ENCODE measurements at places on chromosomes 5 and 9.

- DNase-seq: no peak
These were observed 237.5 kb downstream of the CD180 start for GRCh38 chr5:66958980-66959641.

GRCh38 chr5:170049713-170050112 lies 56.0 kb upstream of the FOXI1 start:
- no peak for DNase-seq

DNA sequence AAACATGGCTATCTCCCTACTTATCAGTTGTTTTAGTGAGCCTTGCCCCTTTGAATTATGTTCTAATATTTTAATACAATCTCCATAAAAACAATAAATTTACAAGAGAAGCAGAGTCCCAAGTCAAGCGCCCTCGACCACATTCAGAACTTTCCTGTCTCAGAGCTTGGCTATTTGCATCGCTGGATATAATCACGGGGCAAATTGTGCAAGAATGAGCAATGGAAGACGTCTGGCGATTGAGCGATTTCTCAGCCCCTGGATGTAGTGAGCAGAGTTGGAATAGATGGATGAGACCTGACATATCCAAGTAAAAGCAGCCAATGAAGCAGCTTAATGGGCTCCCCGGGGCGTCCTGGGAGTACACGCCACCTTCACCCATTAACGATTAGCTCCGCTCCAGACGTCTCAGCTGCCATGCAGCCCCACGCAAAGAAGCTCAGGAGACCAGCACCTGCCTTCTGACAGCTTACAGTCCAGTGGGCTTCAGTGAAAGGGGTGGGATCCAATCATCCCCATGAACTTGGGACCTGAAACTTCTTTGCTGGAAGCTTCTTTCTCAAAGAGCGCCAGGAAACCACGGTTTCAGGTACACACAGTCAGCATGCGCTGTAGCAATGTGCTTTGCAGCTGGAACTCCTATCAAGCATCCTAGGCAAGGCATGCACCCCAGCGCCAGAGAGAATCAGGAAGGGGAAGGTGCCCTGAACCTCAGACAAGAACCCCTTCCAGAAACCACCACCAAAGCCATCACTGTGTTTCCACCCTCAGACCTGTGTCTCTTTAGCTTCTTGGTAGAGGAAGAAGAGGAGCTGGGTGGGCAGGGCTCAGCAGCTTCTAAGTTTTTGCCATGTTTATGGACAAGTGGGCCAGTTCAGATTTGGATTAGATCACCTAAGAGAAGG lies 92.0 kb upstream of the IRX4 start:
- no peak for DNase-seq

DNA sequence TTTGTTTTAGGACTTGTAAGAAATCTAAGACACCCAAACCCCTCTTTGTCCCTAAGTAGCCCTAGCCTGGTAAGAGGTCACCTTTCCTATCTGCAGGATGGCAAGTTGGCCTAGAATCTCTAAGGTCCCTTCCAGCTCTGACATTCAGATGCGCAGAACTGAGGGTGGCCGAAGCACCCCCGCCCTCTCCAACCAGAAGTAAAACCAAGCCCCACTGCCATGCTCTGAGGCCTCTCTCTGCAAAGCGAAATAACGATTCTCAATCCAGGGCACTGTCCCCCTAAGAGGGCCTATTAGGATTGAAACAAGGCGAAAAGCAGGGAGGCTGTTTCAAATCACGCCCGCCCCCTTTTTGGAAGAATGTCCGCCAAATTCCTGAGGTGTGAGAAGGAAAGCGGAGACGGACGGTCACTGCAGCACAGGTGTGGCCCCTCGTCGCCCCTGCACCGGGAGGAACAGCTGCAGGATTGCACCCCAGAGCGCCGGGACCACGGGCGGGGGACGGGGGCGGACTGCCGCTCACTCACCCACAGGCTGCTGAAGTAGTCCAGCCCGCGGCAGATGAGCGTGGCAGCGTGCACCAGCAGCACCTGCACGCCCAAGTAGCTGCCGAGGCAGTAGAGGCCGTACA lies 824 bp downstream of the TMEM245 start:
- DNase-seq: no peak

DNA sequence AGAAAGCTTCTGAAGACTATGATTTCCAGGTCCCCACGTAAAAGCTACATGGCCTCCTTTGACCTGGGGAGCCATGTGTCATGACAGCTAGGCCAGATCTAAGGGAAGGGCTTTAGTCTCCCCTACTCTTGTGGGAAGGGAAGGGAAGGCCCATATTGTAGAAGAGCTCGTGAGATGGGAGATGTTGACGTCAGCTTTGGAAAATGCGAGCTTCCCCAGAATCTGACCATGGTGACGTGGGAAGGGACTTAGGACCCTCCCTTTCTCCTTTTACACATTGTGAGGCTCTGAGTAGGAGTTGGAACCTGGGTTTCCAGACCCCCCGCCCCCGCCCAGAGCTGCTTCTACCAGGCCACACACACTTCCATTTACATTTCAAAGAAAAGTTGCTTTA lies 165.5 kb downstream of the SYK start:
- no peak for DNase-seq

GRCh38 chr9:137251194-137251461 lies at the start of gene STPG3:
Gene STPG3 (plus strand): TSS chr9:137251286. CDS start chr9:137251287, 1 bp downstream.
- DNase-seq: no peak

GRCh38 chr9:31837211-31837610 lies 547.2 kb upstream of the ACO1 start:
- no peak for DNase-seq

GRCh38 chr5:159935946-159936345 lies 19.7 kb downstream of the ADRA1B start:
- no peak for DNase-seq

GRCh38 chr5:173655196-173655797 lies 38.8 kb upstream of the BOD1 start:
- no peak for DNase-seq

DNA sequence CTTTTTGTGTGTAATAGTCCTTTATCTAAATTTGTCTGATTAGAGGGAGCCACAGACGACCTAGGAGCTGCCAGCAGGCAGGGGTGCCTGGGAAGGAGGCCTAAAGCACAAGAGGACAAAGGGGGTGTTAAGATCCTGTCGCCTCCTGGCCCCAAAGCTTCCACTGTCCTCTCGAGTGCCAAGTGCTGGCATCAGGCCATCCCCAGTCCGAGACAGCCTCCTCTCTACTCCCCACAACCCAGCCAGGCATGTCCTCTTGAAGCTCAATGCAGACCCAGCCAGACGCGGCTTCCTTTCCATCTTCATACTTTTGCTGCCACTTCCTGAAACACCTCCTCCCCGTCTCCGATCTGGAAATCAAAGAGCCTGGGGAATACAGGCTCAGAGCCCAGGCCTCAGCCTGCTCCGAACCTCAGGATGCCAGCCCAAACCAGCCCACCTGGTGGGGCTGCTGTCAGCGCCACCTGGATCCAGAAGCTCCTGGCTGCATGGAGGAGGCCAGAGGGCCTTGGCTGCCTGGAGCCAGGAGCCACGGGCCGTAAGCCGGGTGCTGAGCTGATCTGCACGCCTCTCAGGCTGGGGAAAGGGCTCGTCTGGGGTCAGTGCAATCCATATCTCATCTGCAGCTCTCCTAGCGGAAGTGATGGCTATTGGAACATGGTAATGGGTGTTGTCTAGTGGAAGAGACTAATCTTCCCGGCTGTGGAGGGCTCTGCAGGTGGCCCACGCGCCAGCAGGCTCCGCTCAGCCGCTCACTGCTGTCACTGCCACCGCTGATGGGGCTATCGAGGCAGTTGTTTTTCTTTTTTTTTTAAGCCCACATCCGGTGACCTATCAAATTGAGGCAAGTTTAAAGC lies 60.2 kb upstream of the FUBP3 start:
- DNase-seq: no peak

DNA sequence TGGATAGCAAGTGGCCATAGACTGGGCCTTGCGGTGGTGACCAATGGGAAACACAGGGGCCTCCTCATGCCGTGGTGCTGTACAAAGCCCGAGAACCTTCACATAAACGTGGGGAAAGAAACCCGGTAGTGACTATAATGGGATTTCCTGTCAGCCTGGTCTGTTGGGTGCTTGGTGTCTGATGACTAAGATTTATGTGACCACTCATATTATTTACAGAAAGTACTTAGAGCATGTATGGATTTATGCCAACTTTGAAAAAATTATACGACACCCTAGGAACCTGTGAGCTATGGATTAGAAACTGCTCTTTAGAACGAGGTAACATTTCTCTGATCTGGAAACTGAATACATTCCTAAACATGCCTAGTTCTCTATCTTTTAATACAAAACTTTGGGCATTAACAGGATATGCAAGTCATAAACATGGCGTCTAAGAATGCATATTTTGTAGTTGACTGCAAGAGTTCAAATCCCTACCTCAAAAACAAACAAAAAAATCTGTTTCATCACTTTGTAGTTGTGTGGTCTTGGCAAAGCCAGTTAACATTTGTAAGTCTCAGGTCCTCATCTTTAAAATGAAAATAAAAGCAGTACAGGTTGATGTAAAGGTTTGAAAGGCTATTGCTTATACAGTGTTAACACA lies 85.4 kb downstream of the TMEM167A start:
- DNase-seq: no peak

GRCh38 chr5:123814801-123815470 lies 303.0 kb downstream of the CSNK1G3 start:
- no peak for DNase-seq

DNA sequence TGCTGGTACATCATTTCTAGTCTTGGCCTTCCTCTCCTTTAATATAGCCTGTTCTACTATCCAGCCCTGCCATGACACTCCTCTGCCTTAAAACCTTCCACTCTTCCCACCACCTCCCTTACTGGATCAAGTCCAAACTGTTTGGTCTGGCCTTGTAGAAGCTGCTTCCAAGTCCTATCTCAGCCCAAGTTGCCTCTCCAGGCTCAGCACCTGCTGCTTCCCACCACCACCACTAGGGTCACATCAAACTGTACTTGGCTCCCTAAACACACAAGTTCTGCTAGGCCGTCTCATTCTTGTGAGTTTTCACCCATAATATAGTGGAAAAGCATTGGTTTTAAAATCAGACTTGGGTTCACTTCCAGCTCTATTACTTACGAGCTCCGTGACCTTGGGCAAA lies 1.4 kb downstream of the NDUFA8 start:
- DNase-seq: no peak

- DNase-seq: no peak
These were observed 380.3 kb downstream of the GADD45G start for GRCh38 chr9:89985068-89985467.

DNA sequence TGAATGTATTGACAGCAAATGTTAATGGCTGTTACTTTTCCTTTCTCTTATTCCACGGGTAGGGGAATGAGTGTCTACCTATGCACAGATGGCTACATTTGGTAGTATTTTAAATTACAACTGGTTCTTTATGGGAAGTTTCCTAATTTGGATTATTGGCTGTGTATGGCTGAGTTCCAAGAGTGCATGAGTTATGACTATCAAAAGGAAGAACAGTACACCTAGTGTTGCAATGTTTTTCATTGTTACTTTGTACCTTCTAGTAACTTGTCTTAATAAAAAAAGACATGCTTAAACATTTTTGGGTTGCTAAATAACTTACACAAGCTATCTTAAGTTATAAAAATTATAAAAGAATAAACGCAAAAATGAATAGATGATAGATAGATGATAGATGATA lies 35.8 kb upstream of the MAMDC2 start:
- no peak for DNase-seq

- DNase-seq: peak; percentile 3
These were observed 1.3 kb upstream of the ANKRD18A start for GRCh38 chr9:38621434-38622287.

- no peak for DNase-seq
These were observed 120.9 kb downstream of the WNK2 start for GRCh38 chr9:93304574-93305496.

GRCh38 chr5:169296419-169297143 lies 4.4 kb downstream of the SLIT3 start:
- no peak for DNase-seq

- DNase-seq: no peak
These were observed 405.4 kb downstream of the TMEM232 start for GRCh38 chr5:110321117-110321516.

- DNase-seq: no peak
These were observed 2.5 kb upstream of the MED27 start for GRCh38 chr9:132082188-132082587.

DNA sequence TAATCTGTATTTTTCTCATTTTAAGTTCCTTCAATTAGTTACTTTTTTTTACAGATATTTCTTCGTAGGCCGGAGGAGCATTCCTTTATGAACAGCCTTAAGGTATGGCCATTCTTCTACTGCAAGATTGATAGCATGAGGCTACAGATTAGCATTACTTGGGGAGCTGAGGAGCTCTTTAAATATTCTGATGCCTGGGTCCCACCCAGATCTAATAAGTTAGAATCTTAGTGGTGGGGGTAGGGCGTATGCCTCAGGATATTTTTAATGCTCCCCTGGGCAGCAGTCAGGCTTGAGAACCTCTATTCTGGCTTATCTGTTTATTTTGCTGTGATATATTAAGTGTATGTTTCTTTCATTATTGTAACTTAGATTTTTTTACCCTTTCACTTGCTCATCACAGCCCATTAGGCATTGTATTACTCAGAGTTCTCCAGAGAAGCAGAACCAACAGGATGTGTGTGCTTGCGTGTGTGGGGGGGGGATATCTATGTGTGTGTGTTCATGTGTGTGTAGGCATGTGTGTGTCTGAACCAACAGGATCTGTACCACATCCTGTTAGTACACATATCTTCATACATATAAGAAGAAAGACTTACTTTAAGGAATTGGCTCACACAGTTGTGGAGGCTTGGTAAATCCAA lies 91.8 kb upstream of the MTAP start:
- DNase-seq: no peak

DNA sequence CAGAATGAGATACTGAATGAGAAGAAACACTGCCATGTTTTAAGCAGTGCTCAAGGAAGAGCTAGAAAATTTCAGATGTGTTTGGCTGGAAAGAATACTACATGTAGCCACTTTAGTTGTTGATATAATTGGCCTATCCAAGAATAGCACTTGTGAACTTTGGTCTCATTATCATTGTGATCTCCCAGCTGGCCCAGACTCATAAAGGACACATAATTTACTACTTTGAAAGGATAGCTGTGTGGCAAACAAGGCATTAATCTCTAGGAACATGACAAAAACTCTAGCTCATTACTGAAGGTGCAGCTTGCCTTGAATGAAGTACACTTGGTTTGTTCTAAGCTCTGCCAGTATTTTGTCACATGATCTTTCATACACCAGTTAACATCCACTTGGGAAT lies 356.3 kb downstream of the CSNK1G3 start:
- DNase-seq: no peak

- DNase-seq: no peak
These were observed 73.7 kb upstream of the STK32A start for GRCh38 chr5:147160902-147161700.

- DNase-seq: no peak
These were observed 28.2 kb downstream of the DBH start for GRCh38 chr9:133664173-133665050.

DNA sequence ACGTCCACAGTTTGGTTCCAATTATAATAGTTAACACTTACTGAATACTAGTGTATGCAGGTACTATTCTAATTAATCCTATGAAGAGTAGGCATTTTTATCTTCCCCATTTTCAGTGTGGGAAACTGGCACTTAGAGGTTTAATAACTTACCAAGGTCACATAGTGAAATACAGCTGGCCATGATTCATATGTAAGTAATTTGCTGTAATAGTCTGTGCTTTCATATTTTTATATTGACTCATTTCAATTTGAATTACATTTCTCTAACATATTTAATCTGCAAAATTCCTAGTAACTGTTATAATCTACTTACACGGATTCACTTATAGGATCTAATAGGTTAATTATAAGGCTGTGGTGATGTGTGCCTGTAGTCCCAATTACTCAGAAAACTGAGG lies 19.4 kb downstream of the CCNH start:
- DNase-seq: no peak

All from stimulated activated CD8-positive, alpha-beta memory T cell treated with anti-CD3 and anti-CD28 coated beads, Interleukin-15, amount 100 ng/mL, for 24 hours (primary cell).